Placental pericyte (primary cell): ENCODE measurements at places on chromosomes 13 and 19. TPM values are rescaled to one million over a fixed set of nuclear protein-coding genes. Genes with fewer than 3 reads are reported as not detected.

Gene CYP4F12
- not detected in 2 replicates for total RNA-seq

Gene ZNF416
- total RNA-seq, result 6.3 and 8.6 TPM in 2 replicates

Gene ZNF541
- not detected in 2 replicates for total RNA-seq

Gene CGB3
- total RNA-seq, result not detected in 2 replicates

Gene TPTE2
- 0.22 TPM in 1 of 2 replicates, not detected in the other for total RNA-seq

Gene MATK
- total RNA-seq, result not detected in 2 replicates

Gene TMEM38A
- total RNA-seq, result 0.57 and 2.2 TPM in 2 replicates

Gene ARRDC2
- 4.6 and 8.9 TPM in 2 replicates for total RNA-seq

Gene ZNF561
- 35.6 and 40.5 TPM in 2 replicates for total RNA-seq

Gene ZNF285
- 1.4 and 2.8 TPM in 2 replicates for total RNA-seq

Gene NCAN
- under 0.01 TPM in 1 of 2 replicates, not detected in the other for total RNA-seq

Gene PDE4C
- 0.29 and 1.3 TPM in 2 replicates for total RNA-seq

Gene CLEC4G
- not detected in 2 replicates for total RNA-seq

Gene ZNF765
- total RNA-seq, result 7.4 and 13.0 TPM in 2 replicates

Gene NDUFA13
- total RNA-seq, result 62.0 and 185 TPM in 2 replicates

Gene TSSK6
- total RNA-seq, result 0.86 and 3.7 TPM in 2 replicates

Gene ADM5
- total RNA-seq, result 0.22 and 1.1 TPM in 2 replicates

Gene KLK4
- total RNA-seq, result not detected in 2 replicates

Gene ZNF665
- total RNA-seq, result 2.6 and 3.1 TPM in 2 replicates

Gene MBD3L3
- total RNA-seq, result not detected in 2 replicates

Gene ZNF132
- 8.1 and 9.7 TPM in 2 replicates for total RNA-seq

Gene TMIGD2
- total RNA-seq, result not detected in 2 replicates

Gene ZNF583
- total RNA-seq, result 7.7 and 9.4 TPM in 2 replicates

Gene KASH5
- under 0.01 TPM in 1 of 2 replicates, not detected in the other for total RNA-seq

Gene ZSCAN4
- total RNA-seq, result 0.22 TPM in 1 of 2 replicates, not detected in the other

Gene MBD3L2
- not detected in 2 replicates for total RNA-seq

Gene LILRA5
- total RNA-seq, result not detected in 2 replicates

Gene ZNF135
- total RNA-seq, result 2.7 and 3.9 TPM in 2 replicates

Gene ZNF253
- total RNA-seq, result 2.1 and 2.6 TPM in 2 replicates

Gene DAND5
- 0.14 TPM in 1 of 2 replicates, not detected in the other for total RNA-seq

Gene PSG1
- total RNA-seq, result 0.43 and 0.44 TPM in 2 replicates

Gene NDUFA11
- total RNA-seq, result 181 and 232 TPM in 2 replicates

Gene KLHL1
- total RNA-seq, result not detected in 2 replicates

Gene WDR62
- 0.66 and 17.5 TPM in 2 replicates for total RNA-seq

Gene OVOL3
- total RNA-seq, result not detected in 2 replicates

Gene GFY
- not detected in 2 replicates for total RNA-seq

Gene CATSPERD
- not detected in 2 replicates for total RNA-seq

Gene NXNL1
- total RNA-seq, result not detected in 2 replicates

Gene GDF15
- total RNA-seq, result 98.2 and 1,056 TPM in 2 replicates

Gene CACNG7
- 4.4 and 4.7 TPM in 2 replicates for total RNA-seq

Gene B3GNT3
- not detected in 2 replicates for total RNA-seq

Gene STARD13
- total RNA-seq, result 12.7 and 58.7 TPM in 2 replicates

Gene ZNF415
- 2.7 and 7.0 TPM in 2 replicates for total RNA-seq

Gene BEST2
- not detected in 2 replicates for total RNA-seq

Gene RPL28
- 301 and 1,049 TPM in 2 replicates for total RNA-seq

Gene PEX11G
- total RNA-seq, result 0.57 and 4.2 TPM in 2 replicates

Gene ZNF101
- 2.8 and 9.3 TPM in 2 replicates for total RNA-seq

Gene KLK7
- total RNA-seq, result not detected in 2 replicates

Gene KLF1
- not detected in 2 replicates for total RNA-seq

Gene ZNF66
- total RNA-seq, result 0.66 and 3.3 TPM in 2 replicates

Gene OR1M1
- total RNA-seq, result not detected in 2 replicates

Gene ZNF528
- 14.3 and 29.3 TPM in 2 replicates for total RNA-seq

Gene ZBTB32
- total RNA-seq, result not detected in 2 replicates

Gene LILRB2
- total RNA-seq, result not detected in 2 replicates

Gene CABP5
- not detected in 2 replicates for total RNA-seq

Gene DLL3
- 0.43 TPM in 1 of 2 replicates, not detected in the other for total RNA-seq

Gene KIR3DL2
- total RNA-seq, result not detected in 2 replicates

Gene GPR12
- not detected in 2 replicates for total RNA-seq
